Activated CD4-positive, CD25-positive, alpha-beta regulatory T cell (primary cell): ENCODE measurements at places on chromosomes 5 and 9.

DNA sequence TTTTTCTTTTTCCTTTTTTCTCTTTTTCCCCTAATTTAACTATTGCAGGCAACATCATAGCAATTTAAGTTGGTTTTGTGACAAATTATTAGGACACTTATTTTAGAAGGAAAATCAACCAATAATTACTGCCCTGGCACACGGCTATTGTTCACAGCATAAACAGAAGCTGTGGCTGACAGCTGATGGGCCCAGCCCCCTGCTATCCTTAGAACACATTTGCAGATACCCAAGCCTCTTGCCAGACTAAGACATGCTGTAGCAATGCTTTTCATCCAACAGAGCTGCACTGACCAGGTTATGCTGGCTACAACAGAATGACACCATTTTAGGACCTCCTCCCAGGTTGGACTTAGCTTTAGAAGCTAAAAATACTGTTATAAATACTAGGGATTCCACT, 852.7 kb upstream of the DMAC1 start:
- no peak for DNase-seq

DNA sequence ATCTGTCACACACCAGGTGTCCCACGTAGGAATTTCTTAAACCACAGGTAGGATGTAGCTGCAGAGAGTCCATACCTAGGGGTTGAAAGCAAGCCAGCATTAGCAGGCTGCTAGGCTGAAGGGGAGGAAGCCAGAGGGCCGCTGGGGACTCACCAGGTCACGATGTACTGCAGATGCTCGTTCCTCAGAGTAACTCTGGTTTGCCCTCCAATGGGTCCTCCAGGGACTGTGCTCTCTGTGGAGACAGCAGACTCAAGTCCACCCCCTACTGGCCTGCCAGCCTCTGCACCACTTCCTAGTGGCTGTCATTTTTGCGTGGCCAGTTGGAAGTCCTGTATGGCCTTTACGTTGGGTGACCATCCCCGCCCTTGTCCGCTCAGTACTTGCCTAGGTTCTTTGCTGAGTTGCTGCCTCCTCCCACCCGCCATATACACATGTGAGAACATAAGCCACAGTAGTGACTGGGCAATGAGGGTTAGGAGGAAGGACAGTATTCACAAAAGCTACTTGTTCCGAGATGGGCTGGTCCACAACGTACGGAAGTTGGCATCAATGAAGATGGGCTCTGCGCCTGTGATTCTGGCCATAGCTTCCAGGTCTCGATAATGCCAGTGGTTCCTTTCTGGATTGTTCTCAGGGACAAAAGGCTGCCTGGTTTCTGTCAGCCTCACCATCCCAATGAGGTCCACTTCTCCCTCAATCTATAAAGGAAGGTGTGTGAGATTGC, 4.1 kb downstream of the RPL7A start:
- DNase-seq: no peak

- DNase-seq: no peak
Measured at GRCh38 chr9:13139641-13140171, 139.8 kb downstream of the MPDZ start.

DNA sequence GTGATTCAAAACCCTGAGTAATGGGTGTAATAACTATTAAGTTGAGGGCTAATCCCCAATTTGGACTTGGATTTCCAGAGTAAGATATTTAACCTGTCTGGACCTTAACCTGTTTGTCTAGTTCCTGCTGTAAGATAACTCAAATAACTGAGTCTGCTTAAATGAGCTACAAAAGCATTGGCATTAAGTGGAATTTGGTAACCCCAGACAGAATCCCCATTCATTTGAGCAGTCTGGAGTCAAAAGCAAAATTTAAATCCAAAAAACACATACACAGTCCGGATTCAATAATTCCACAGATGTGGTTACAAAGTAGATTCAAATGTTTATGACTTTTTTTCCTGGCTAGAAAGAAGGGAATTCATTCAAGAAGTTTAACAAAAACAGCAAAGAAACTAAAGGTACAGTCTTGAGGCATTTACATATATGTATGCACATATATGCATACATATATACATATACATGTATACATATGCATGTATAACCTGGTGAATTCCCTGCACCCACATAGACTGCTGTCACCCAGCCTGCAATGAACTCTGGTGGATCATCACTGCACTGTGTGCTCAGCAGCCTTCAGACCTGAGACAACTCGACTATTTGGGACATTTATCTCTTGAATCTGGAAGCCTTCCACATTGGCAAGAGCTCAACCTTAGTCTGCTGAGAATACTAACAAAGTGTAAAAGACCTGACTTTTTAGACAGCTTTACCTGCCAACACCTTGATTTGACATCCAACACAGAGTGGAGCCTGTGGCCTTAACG, 205.4 kb downstream of the LURAP1L start:
- no peak for DNase-seq

DNA sequence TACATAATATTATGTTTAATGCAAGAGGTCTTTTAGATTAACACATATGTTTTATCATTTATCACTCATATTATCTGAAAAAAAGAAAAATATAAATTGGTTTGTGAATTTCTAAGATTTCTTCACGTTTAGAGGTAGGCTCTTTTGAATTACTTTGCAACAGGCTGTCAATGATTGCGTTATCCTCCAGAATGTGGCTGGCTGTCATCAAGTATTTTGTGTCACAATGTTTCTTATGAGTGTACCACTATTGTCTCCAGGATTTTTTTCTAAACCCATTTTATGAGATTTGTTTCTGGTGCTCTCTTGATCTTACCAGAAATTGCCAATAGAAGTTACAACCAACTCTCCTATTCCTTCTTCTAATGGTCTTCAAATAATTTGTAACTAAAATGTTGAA, 307.9 kb downstream of the DMAC1 start:
- DNase-seq: no peak

GRCh38 chr9:93902051-93902779, 52.9 kb downstream of the BARX1 start:
- DNase-seq: no peak

- no peak for DNase-seq
Measured at GRCh38 chr5:113115061-113115460, 138.5 kb downstream of the DCP2 start.

- DNase-seq: no peak
Measured at GRCh38 chr9:121721770-121722169, 70.3 kb downstream of the DAB2IP start.

DNA sequence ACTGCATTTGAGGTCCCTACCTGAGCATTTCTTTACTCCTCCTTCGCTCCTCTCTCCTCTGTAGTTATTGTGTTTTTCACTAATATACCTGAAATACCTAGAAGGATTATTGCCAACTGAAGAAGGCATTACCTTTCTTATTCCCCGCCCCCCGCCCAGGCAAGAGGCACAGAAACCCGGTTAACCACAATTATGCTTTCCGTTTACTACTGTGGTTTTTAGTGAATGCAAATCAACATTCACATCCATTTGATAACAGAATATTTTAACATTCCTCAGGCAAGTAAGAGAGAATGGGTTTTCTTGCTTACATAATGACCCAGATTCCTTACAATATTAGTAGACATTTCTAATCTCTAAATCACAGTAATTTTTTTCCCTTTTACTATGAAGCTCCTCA, 136.9 kb downstream of the PCSK5 start:
- no peak for DNase-seq

- no peak for DNase-seq
Measured at GRCh38 chr5:64518793-64519192, 13.0 kb downstream of the RGS7BP start.

GRCh38 chr9:4873066-4873465, 80.3 kb downstream of the RCL1 start:
- no peak for DNase-seq

- no peak for DNase-seq
Measured at GRCh38 chr5:161165998-161166660, 314.1 kb upstream of the ATP10B start.

DNA sequence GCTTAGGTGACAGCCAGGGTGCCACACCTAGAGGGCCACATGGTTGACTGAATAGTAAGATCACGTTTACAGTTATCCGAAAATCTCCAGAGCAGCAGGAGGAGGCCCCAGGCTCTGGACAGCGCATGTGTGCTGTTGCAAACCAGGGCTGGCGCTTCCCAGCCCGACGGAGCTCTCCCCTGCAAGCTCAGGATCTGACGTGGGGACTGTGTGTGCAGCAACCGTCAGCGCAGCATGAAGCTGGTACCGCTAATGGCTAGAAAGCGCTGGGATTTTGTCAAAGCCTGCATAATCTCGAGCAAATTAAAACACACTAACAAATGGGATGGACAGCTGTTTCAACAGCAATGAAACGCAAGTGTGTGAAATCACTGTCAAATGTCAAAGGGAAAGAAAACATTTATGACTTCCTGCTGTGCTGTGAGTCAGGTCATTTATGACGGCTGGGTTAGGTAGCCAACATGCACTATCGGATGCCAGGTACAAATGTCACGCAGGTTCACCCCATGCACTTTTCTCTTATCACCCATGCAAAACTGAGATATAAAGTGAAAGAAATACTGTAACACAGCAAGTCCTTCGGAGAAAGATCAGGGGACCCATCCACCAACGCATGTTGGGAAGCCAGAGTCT, 7.5 kb downstream of the SURF4 start:
- no peak for DNase-seq

GRCh38 chr5:24365406-24365805, 279.4 kb downstream of the CDH10 start:
- DNase-seq: no peak

DNA sequence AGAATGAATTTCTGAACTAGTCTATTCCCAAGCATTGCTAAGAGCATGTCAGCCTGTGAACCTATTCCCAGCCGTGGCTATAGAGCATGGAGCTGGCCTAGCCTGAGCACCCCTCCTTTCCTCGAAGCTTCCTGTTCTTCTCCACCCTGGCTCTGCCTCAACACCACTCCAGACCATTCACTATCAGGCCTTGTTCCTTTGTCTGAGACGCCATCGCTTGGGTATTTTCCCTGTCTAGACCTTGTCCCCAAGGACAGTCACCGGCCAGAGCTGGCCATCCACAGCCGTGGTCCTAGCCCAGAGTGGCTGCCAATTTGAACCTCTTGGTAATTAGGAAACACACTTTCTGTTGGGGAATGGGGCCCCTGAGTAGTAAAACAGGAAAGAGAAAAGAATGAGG, 105.8 kb downstream of the LIFR start:
- DNase-seq: no peak

DNA sequence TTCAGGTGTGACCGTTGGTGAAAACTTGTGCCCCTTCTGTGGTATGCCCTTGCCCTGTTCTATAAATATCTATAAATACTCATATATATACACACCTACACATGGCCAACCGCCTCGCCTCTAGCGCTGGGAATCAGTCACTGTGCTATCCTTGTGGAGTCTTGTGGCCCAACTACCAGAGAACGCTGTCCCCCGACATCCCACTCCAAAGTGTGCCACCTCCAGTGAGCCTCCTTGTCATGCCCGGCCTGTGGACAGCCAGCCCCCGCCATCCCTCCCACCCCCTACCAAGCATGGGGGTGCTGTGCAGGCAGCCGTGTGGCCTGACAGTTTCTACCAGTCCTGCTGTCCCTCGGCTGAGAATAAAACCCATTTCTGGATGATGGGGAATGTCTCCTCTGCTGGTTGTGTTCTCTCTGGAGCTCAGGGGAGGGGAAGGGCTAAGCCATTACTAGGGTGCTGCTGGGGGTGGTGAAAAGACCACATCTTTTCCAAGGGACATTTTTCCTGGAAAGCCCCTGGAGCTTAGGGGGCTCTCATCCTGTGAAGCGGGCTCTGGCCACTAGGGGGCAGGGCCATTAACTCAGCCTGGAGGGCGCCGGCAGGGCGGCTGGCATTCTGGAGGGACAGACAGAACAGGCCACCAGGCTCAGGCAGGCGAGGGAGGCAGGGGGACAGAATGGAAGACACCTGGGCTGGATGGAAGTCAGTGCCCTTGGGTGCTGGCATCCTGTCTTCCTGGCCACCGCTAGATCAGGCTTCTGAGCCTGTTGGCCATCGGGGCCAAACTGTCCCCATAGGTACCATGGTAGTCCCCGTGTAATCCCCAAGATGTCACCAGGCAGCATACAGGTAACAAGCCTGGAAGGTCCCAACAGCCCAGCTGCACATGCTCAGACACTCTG, 20.7 kb downstream of the GOLGA2 start:
- peak; percentile 33 for DNase-seq

- DNase-seq: no peak
Measured at GRCh38 chr5:124650147-124650561, 96.3 kb downstream of the ZNF608 start.

- DNase-seq: no peak
Measured at GRCh38 chr5:33415811-33416354, 24.9 kb upstream of the TARS1 start.

DNA sequence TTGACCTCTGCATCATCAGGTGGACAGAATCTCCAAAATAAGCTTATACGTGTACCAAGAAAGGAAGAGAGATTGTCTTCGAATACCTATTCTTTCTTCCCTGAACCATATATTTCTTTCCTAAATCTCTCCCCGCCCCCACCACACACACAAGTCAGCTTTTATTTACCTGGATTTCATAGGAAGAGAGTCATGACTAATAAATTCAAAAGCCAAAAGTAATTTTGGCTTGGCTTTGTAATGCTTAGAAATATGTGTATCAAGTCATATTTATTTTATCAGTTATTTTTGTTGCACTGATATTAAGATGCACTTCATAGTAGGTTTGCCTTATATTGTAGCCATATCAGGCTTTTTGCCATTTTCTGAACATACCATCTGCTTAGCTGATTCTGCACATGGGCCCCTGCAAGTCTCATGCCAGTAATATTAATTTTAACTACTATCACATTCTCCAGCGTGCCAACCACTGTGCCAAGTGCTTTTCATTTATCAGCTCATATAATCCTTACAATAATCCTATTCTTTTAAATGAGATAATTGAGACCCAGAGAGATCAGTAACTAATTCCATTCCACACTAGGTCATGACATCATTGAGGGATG, 1405.3 kb upstream of the NUDT12 start:
- DNase-seq: no peak

- no peak for DNase-seq
Measured at GRCh38 chr9:33795281-33795680, at the start of gene PRSS3. Gene PRSS3 (plus strand): TSS chr9:33795561. CDS start chr9:33795574, 13 bp downstream.
